ENCODE measurements at places on chromosomes 12 and 14.
A peak's percentile ranks its signal among the peaks of the same experiment; 100 is the strongest.

DNA sequence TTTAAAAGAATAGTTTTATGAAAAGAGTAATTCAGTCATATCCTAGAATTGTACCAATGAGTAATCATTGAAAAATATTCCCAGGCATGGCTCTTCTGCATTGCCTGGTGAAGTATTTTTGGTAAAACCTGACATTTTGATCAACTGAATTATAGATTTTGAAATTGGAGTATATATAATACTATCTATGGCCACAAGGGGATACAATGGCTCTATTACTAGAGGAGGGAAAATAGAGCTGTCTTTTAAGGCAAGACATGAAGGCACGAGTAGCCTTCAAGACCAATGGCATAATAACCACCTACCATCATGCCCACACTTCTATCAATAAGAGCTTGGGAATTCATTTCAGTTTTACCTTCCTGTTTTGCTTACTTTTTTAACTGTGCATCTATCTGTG lies 1241.4 kb upstream of the TMEM132C start:
- DNase-seq, result no peak

GRCh38 chr14:77849711-77850110 lies 49.8 kb downstream of the ADCK1 start:
- no peak for DNase-seq

DNA sequence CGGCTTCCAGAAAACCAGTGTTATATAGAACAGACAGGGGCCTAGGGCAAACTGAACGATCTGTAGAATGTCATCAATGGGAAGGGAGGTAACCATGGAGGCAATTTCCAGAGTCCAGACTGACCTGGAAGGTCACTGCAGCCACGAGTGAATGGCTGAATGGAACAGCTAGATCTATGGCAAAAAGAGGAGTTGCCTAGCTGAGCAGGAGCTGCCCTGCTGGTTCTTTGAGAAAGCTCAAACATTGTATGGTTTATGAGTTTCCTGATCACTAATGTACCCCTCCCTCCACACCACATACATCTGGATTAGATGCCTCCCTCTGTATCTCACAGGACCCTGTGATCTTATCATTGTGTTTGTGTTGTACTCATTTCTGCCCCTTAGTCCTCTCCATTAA lies 1.0 kb upstream of the RERG start:
- DNase-seq, result no peak

- DNase-seq, result peak; percentile 35
These were observed 594 bp downstream of the TAMALIN start for GRCh38 chr12:52007158-52007921.

- DNase-seq, result no peak
These were observed 55.5 kb upstream of the LDHB start for GRCh38 chr12:21713133-21713532.

DNA sequence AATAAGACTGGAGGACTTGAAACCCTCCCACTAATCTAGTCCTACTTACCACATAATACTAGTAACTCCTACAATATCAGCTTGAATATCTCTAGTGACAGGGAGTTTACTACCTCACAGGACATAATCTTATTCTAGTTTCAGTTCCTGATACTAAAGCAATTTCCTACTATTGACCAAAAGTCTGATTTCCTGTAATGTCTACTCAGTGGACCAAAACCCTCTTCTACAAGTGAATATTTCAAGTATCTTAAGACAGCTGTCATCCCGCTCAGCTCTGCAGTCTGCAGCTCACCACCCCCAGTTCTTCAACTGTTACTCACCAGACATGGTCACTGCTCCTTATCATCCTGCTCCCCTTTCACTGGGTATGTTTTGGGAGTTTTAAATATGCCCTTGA lies 70.8 kb upstream of the TMCC3 start:
- DNase-seq, result no peak

DNA sequence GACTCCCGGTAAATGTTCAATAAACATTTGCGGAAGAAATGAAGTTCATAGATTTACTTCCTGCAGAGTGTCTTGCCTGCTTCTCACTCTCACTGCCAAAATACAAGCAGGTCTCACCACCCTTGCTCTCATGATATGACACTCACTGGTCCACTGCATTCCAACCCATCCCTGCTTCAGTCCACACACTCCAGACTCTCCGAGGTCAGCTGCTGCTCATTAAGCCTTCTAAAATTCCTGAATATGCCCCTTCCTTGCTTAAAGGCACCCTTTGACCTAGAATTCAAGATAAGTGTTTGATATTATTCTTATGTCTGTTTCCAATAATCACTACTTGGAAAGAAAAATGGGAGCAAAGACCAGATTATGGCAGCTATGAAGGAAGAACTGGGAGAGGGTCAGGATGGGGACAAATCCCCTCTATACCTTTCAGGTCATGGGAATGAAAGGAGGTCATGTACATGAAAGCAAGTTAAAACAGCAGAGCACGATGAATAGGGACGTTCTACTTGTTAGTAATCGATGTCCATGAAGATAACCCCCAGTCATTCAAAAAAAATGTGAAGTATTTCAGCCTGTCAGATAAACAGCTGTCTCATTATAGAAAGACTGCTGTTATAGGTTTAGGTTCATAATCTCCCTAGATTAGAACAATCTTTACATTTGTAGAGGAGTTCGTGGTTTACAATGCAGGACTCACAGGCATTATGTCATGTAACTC lies 10.5 kb upstream of the NID2 start:
- no peak for DNase-seq

DNA sequence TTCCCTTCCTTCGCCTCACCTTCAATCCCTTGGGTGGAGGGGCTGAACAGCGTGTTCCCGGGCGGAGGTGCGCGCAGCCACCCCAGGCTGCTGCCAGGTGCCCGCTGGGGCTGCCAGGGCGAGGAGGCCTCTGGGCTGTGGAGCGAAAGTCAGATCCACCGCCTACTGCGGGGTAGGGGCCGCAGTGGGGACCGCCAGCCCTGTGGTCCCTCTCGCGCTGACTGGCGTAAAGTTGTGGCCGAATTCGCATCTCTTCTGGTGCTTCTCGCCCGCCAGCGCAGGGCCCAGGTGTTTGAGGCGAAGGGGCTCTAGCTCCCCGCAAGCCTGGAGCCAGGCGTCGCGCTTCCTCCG lies 6.9 kb upstream of the HOXC4 start:
- DNase-seq, result no peak

DNA sequence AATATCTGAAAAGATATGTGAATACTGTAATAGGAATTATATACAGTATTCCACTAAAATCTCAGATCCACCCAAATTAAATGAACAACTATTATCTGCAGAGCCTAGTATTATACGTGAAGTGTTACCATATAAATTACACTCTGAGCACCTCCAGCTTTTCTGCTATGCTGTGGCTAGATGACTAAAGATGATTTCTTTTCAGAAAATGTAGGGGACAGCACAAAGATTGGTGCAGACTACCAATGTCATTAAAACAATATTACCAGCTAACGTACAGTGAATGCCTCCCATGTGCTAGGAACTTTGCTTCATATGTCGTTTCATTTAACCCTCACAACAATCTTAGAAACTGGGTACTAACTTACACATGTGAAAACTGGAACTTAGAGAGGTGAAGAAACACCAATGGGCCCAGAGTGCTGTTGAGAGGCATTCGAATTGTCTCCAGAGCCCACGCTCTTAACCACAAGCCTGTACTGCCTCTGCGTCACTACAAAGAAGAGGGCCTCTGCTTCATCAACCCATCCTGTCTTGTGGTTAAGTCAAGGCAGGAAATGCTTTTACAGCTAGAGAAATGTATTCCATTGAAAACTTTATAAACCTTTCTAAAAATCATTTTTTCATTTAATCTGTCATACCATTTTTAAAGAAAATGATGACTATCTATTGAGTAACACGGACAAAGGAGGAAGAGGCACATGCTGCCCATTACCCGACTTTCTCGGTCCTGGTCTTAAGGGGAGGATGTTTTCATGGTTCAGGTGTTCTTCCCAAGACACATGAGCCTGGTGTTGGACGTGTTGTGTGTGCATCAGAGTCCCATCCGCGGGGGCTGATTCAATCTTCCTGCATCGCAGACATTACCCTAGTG lies 1.3 kb downstream of the GPR65 start:
- DNase-seq, result peak; percentile 13

- DNase-seq, result no peak
These were observed 61.8 kb downstream of the KLRG1 start for GRCh38 chr12:9051158-9051550.

GRCh38 chr14:68667313-68667791 lies 125.5 kb downstream of the ZFP36L1 start:
- DNase-seq, result no peak

DNA sequence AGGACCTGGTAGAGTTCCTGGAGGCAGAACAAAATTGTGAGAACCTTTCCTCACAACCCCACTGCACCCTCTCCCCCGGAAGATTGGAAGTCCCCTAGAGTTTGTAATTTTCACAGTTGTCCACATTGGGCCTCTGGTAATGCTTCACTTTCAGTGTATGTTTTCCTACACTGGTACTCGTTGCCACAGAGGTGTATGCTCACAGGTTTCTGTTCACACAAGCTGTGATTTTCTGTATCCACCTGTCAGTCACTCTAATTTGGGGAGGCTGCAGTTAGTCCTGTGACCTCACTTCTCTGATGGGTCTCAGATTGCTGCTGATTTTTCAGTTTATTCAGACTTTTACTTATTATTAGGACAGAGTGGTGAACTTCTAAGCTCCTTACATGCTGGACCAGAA lies 66.4 kb upstream of the BMP4 start:
- DNase-seq, result no peak

DNA sequence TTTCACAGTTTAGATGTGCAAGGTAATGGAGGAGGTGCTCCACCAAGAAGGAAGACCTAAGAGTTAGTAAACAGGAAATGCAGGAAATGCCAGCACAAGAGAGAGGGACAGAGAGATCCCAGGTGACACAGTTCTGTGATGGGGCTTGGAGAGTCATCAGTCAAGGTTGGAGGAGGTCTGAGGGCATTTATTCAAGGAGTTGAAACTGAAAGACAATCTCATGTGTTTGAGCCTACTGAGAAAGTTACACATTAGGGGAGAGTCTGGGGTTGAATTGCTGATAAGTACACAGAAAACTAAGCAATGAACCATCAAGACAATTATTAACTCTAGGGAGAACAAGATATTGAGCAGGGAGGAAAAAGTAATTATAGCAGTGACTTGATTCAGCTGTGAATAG lies 138.5 kb downstream of the ANO6 start:
- DNase-seq, result no peak

DNA sequence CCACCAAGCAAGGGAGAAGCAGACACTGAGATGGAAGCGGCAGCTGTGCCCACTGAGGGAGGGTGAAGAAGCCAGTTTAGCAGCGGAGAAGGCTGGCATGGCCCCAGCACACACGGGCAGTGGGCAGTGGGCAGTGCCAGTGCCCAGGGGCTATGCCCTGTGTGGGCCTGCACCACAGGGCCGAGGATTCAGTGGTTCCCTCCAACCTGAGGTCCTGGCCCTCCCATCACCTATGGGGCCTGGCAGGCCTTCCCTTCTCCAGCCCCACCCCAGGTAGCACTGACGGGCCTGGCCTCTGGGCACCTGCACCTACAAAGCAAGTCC lies 81.1 kb downstream of the ITPK1 start:
- DNase-seq, result no peak

DNA sequence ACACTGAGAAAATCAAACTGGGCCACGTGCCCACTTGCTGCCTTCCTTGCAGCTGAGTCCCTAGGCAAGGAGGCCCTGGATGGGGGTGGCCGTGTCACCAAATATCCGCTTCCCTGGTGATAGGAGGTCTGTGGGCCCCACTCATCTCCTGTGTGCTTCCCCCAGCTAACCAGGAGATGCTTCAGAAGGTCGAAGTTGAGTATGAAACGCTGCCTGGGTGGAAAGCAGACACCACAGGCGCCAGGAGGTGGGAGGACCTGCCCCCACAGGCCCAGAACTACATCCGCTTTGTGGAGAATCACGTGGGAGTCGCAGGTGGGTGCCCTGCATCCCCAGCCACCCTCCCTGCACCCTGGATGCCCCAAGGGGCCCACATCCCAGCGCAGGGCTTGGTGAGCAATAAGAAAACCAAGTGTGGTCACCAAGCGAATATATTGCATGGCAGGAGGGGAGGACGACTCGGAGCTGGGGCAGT lies 6.8 kb upstream of the SIVA1 start:
- DNase-seq, result no peak

GRCh38 chr12:76762601-76762980 lies 1.3 kb upstream of the ZDHHC17 start:
- DNase-seq, result no peak

GRCh38 chr12:40158592-40159111 lies 52.8 kb upstream of the SLC2A13 start:
- no peak for DNase-seq

DNA sequence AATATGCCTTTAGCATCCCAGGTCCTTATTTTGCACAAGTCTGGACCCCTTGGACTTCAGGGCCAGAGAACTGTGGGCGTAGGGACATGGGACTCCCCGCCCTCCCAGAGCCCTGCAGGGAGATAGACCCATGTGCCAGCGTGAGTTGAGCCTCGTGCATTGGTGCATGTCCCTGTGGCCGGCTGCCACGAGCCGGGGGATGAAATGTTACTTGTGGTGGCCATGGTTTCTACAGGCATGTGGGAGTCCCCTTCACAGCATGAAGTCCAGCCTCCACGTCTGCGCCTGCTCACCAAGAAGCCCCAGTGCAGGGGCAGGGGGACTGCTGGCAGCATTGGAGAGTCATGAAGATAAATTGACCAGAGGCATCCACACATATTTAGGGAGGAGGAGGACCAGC lies 470.0 kb downstream of the BCL11B start:
- no peak for DNase-seq

DNA sequence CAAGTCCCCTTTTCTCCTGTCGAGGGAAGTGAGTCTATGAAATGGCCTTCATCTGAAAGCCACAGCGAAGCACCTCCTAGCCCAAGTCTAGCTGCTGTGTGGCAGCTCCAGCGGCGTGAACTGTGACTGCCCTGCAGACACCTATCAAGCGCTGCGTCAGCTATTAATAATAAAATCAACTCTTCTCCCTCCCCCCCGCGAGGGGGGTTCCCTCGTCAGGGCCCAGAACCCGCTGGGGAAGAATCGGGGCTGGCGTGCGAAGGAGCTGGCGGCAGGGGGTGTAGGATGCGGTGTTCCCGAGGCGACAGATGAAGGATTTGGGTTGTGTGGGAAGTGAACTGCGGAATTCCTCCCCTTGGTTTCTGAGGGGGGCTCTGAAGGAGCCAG lies 662 bp upstream of the ATP2A2 start:
- peak; percentile 64 for DNase-seq

DNA sequence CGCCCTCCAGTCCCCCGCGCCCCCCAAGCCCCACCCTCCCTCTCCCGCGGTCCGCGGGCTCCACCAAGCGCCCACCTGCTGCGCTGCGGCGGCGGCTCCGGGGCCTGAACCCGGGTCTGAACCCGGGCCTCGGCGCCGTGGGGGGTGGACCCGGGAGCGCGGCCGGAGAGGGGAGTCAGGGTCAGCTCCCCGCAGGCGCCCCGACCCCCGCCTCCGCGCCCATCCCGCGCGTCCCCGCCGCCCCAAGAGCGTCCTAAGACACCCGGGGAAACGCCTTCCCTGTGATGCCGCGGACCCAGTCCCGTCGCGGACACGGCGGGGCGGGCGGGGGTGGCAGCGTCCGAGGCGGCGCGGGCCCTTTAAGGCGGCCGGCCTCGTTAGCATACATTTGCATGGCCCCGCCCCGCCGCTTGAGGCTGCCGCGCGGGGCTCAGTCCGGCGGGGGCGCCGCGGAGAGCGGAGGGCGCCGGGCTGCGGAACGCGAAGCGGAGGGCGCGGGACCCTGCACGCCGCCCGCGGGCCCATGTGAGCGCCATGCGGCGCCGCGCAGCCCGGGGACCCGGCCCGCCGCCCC lies at the start of gene MMP17:
TSS of gene MMP17 (plus strand) at position 433 of the 574 bp plus-strand sequence. CDS start at position 535, 102 bp downstream.
- peak; percentile 24 for DNase-seq

- no peak for DNase-seq
These were observed 11.3 kb downstream of the CS start for GRCh38 chr12:56288705-56289387.

Data from erythroblast (primary cell).